ENCODE measurements at places on chromosomes 3 and 15.

- DNase-seq = no peak
- H3K27me3 ChIP-seq = peaks cover 3% of the 10 kb centered on the region
- no peak overlapping the region for H3K27ac ChIP-seq
- no peak overlapping the region for H3K4me3 ChIP-seq
Observed at GRCh38 chr15:81056304-81056703, 55.6 kb downstream of the TLNRD1 start.

DNA sequence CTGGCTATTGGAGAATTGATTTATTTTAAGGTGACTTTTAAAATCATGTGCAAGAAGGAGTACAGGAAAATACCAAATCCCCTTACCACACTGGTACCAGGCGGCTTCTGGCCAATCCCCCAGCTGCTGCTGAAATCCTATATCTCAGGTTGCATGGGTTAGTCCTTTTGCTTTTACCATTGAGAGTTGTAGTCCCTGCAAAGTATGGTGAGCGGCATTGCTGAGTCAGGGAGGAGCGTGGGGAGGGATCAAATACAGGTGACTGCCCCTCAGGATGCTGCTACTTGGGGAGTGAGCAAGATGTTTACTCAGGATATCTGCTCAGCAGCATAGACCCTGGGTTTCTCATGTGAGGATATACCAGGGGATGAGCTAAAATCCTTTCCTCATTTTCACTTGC is 131.9 kb upstream of the STAC start:
- no peaks in the 10 kb centered on the region for H3K4me1 ChIP-seq
- H3K4me3 ChIP-seq = no peak overlapping the region
- H3K36me3 ChIP-seq = no peaks in the 10 kb centered on the region
- no peaks in the 10 kb centered on the region for H3K27me3 ChIP-seq

GRCh38 chr15:26970712-26971210 is at the start of gene GABRG3:
Gene GABRG3 (plus strand): TSS chr15:26971181.
- peaks cover 13% of the 10 kb centered on the region for H3K27me3 ChIP-seq
- no peak within 1 kb of the TSS for H3K4me3 ChIP-seq
- H3K4me1 ChIP-seq = no peaks in the 10 kb centered on the region
- no peak within 1 kb of the TSS for H3K27ac ChIP-seq

DNA sequence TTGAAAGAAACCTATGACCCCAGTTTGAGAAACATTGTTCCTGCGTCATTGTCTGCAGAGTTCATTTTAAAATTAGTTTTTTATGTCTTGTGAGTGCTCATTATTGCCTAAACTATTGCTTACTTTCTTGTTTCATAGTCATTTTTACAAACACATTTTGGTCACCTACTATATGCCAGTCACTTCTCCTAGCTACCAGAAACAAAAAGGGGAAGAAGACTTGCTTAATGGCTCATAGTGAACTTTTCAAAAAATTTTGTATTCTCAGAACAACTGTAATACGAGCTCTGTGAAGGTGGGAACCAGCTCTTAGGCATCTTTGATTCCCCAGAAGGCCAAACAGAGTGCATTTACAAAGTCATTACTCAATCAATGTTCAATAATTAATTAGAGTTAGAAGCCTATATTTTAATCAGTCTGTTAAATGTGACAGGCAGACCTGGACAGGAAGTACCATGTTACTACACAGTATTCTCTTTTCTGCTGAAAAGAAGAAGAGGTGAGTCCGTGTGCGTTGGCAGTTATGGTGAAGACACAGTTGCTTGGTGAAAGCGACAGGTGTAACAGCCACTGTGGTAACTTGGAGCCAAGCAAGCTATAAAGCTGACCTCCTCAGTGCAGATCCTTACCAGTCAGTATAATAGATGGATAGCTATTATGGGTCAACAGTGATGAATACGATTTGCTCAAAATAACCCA is 46.6 kb downstream of the DPPA2 start:
- H3K36me3 ChIP-seq = no peaks in the 10 kb centered on the region
- no peaks in the 10 kb centered on the region for H3K27me3 ChIP-seq
- H3K4me1 ChIP-seq = no peaks in the 10 kb centered on the region
- H3K4me3 ChIP-seq = no peak overlapping the region

- H3K27ac ChIP-seq = no peak overlapping the region
- H3K4me3 ChIP-seq = no peak overlapping the region
- H3K4me1 ChIP-seq = peaks cover 31% of the 10 kb centered on the region
- no peaks in the 10 kb centered on the region for H3K36me3 ChIP-seq
- DNase-seq = no peak
Observed at GRCh38 chr3:195081242-195081963, 189.6 kb downstream of the XXYLT1 start.

DNA sequence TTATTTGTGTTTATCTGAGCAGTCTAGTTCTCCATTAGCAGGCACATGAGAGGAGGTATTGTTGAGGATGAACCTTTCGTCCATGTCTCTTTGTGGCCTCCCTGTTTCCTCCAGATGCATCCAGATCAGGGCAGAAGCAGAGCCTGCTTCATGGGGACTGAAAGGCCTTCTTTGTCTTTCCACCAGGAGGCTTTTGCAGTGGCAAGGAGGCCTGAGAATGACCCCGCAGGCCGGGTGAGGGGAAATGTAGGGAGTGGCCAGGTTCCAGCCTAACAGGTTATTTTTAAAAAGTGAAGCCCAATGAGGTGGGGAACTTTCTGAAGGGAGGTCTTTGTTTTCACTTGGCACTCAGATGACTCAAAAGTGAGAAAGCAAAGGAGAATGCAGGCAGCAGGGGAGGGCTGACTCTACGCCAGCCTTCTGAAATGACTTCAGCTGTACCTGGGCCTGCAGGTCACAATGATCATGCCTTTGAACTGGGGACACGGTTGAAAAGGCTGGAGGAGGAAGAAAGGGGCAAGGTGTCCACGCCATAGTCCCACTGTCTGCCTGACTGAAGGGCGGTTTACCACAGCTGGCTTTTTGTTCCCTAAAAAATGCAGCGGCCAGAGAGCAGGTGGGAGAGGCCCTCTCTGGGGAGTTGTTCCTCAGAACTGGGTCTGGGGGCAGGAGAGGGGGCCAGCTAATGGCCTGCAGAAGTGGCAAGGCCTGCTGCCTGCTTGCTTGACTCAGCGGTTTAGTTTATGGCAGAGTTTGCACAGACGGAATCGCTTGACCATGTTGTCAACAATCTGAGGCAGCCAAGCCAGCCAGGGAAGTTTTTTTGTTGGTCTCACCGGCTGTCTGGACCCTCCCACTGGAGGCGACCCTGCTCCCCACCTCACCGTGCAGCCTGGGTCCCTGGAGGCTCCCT is 28.7 kb downstream of the CMTM7 start:
- peaks cover 91% of the 10 kb centered on the region for H3K4me1 ChIP-seq
- H3K27me3 ChIP-seq = no peaks in the 10 kb centered on the region
- H3K4me3 ChIP-seq = peak overlapping the region; percentile 76
- no peaks in the 10 kb centered on the region for H3K36me3 ChIP-seq

DNA sequence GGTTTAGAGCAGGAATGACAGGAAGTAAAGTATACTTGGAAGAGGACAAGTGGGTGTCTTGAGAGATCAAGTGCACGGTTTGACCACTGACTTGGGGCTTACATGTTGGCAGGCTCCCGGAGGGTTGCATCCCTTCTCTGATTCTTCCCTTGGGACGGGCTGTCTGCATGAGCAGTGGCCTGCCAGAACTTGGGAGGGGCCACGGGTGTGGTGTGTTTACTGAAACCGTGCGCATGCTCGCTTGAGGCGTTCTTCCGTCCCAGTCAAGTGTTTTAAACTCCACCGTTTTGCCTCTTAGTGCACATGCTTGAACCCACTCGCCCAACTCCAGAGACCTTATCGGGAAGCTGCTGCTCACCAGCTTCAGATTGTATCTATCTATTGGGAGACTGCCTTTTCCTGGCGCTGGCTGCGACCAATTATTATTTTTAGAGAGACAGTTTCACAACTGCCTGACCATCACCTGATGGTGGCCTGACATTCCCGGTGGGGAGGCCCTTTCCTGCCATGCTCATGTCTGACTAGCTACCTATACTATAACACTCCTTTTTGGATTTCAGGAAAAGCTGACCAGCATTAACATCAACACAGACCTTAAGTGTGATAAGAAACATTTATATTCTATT is 14.9 kb upstream of the C3orf22 start:
- no peaks in the 10 kb centered on the region for H3K4me1 ChIP-seq
- no peak for DNase-seq
- no peak overlapping the region for H3K4me3 ChIP-seq
- H3K27ac ChIP-seq = no peak overlapping the region
- H3K36me3 ChIP-seq = no peaks in the 10 kb centered on the region

DNA sequence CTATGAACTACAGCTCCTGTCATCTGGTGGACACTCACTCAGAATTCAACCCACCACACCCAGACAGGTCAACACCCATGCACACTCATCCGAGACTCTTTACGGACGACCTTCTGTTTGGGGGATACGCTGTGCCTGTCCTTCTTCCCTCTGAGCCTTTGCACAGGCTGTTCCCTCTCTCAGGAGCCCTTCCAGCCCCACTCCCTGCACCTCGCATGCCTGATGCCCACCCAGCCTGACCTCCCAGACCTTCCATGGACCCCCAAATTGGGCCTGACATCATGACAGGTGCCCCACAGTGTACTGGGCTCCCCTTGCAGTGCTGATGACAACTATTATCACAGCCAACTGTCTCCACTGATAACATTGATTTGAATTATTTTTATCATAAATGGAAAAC is 135.8 kb downstream of the NSMCE3 start:
- H3K4me1 ChIP-seq = no peaks in the 10 kb centered on the region
- no peak for DNase-seq
- no peak overlapping the region for H3K27ac ChIP-seq
- no peaks in the 10 kb centered on the region for H3K36me3 ChIP-seq
- H3K27me3 ChIP-seq = peaks cover 6% of the 10 kb centered on the region

- DNase-seq = no peak
- no peak overlapping the region for H3K4me3 ChIP-seq
- H3K27ac ChIP-seq = no peak overlapping the region
- H3K36me3 ChIP-seq = no peaks in the 10 kb centered on the region
Observed at GRCh38 chr3:77329116-77329515, 289.2 kb downstream of the ROBO2 start.

- no peak for DNase-seq
- H3K4me3 ChIP-seq = no peak overlapping the region
- no peaks in the 10 kb centered on the region for H3K4me1 ChIP-seq
- H3K27ac ChIP-seq = no peak overlapping the region
- no peaks in the 10 kb centered on the region for H3K36me3 ChIP-seq
- peaks cover 7% of the 10 kb centered on the region for H3K27me3 ChIP-seq
Observed at GRCh38 chr3:160635213-160635612, 41.7 kb upstream of the ARL14 start.

GRCh38 chr3:26639339-26639738 is 16.8 kb downstream of the LRRC3B start:
- H3K27ac ChIP-seq = no peak overlapping the region
- no peaks in the 10 kb centered on the region for H3K36me3 ChIP-seq
- no peak overlapping the region for H3K4me3 ChIP-seq
- DNase-seq = no peak
- H3K27me3 ChIP-seq = no peaks in the 10 kb centered on the region

GRCh38 chr3:123818324-123818920 is 65.7 kb downstream of the MYLK start:
- DNase-seq = no peak
- H3K36me3 ChIP-seq = no peaks in the 10 kb centered on the region
- H3K27ac ChIP-seq = no peak overlapping the region
- H3K4me1 ChIP-seq = no peaks in the 10 kb centered on the region
- H3K27me3 ChIP-seq = peaks cover 2% of the 10 kb centered on the region

DNA sequence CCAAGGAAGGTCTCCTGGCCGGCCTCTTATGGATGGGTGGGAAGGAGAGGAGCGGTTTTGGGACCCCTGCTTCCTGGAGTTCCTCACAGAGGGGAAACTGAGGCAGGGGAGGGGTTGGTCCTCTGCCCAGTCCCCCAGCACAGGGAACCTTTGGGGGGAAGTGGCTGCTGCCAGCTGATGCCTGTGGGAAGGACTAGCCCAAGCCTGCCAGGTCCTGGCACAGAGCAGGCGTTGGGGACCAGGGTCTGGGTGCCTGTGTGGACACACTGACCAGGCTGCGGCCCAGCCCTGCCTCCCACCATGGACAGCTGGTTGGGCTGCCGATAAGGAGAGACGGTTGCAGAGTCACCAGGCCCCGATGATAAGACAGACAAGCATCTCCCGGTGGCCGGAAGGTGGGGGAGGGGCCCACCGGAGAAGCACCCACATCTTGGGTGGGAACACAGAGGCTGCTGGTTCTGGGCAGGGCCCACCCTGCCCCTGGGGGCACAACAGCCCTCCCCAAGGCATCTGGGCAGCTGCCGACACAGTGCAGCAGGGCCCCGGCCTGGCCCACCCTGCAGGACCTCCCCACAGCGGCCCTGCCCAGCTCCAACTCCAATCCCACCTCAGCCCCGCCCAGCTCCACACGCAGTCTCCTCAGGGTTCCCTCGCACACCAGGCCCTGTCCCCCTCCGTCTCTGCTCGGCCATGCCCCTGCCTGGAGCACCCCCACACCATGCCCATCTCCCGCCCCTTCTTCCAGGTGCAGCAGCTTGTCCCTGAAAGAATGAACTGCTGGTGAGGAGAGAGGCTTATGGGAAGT is 50.7 kb downstream of the DNAJB8 start:
- DNase-seq = no peak
- no peaks in the 10 kb centered on the region for H3K4me1 ChIP-seq
- H3K4me3 ChIP-seq = no peak overlapping the region
- no peaks in the 10 kb centered on the region for H3K36me3 ChIP-seq
- no peaks in the 10 kb centered on the region for H3K27me3 ChIP-seq

GRCh38 chr3:125189378-125190165 is 23.0 kb downstream of the SLC12A8 start:
- no peak for DNase-seq
- peaks cover 14% of the 10 kb centered on the region for H3K4me1 ChIP-seq
- H3K4me3 ChIP-seq = no peak overlapping the region
- H3K27ac ChIP-seq = no peak overlapping the region

DNA sequence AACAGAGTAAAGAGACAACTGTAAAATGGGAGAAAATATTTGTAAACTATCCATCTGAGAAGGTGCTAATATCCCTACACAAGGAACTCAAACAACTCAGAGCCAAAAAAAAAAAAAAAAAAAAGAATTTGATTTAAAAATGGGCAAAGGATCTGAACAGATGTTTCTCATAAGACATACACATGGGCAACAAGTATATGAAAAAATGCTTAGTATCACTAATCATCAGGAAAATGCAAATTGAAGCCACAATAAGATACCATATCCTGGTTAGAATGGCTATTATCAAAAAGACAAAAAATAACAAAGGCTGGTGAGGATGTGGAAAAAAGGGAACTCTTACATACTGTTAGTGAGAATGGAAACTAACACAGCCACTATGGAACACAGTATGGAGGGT is 36.2 kb downstream of the TXNRD3 start:
- H3K27me3 ChIP-seq = peaks cover 2% of the 10 kb centered on the region
- no peak overlapping the region for H3K27ac ChIP-seq
- H3K4me3 ChIP-seq = no peak overlapping the region
- H3K4me1 ChIP-seq = no peaks in the 10 kb centered on the region

- H3K27ac ChIP-seq = no peak overlapping the region
- DNase-seq = no peak
- no peaks in the 10 kb centered on the region for H3K27me3 ChIP-seq
- H3K4me1 ChIP-seq = no peaks in the 10 kb centered on the region
Observed at GRCh38 chr3:89606151-89606550, 498.7 kb downstream of the EPHA3 start.

GRCh38 chr15:37289109-37289765 is 188.9 kb upstream of the MEIS2 start:
- no peaks in the 10 kb centered on the region for H3K27me3 ChIP-seq
- H3K27ac ChIP-seq = no peak overlapping the region
- no peak overlapping the region for H3K4me3 ChIP-seq
- H3K4me1 ChIP-seq = no peaks in the 10 kb centered on the region
- DNase-seq = no peak

All from activated B cell treated with CpG ODN at 0.5 μM for 24 hours (primary cell).